Effector CD4-positive, alpha-beta T cell (primary cell): ENCODE measurements at places on chromosomes 12 and 14.

DNA sequence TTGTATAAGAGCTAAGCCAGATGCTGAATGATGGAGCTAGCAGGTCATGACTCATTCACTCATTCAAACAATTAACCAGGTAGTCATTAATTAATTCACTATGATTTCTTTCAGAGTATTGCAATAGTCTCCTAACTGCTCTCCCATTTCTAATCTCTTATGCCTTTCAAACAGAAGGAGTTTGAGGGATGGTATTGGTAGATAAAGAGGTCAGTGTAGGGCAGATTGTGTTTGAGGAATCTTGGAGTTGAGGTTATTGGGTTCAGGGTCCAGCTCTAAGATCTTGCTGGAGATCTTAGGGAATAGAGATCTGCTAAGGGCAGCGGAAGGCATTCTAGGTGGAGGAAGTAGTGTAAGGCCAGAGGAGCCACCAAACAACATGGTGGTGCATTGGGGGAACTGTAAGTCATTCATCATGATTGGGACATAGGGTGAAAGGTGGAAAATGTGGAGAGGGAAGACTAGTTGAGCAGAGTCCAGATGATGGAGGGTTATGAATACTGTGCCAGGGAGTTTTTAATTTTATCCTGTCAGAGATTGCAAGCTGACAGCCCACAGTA, 11.7 kb downstream of the DGKA start:
- no peak for DNase-seq

- no peak for DNase-seq
These were observed 204.8 kb downstream of the ITPR2 start for GRCh38 chr12:26628234-26628633.

DNA sequence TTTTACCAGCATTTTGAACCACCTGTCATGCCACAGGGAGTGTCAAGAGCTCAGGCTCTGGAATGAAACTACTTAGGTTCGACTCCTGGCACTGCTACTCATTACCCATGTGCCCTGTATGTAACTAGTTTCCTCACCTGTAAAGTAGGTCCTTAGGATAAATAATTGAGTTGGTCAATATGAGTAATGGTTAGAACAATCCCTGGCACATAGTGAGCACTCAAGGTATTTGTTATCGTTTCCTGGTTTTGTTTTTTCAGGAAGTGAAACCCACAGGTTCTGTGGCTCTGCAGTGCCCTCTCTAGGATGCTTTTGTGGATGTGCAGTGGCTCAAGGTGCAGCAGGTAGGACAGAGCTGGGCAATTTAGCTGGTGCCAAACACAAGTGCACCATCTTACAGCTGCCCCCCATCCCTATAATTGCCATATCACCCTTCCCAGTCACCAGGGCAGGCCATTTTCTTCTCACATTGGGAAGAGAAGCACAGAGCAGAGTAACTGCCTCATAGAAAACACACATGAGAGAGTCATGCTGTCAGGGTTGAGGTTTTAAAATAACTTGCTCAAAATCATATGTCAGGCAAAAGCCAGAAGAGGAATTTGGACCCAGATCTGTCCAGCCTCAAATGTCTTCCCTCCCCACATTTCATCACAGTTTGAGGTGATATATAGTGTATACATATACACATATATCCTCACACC, 297.5 kb downstream of the RPAP3 start:
- no peak for DNase-seq

GRCh38 chr14:85572845-85573244, 42.9 kb downstream of the FLRT2 start:
- no peak for DNase-seq

DNA sequence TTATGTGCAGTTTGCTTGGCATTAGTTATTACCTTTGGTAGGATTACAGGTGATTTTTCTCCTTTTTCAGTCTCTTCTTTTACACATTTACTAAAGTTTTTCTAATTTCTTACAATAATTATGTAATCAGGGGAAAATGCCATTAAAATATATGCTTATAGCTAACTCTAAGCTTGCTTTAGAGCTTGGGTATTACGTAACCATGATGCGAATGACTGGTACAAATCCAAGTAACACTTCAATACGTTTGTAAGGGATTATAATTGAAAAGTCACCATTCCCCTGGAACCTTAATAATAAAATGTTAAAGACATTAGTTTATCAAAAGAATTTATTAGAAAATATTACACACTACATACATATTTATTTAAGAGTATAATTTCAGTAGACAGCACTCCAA, 71.6 kb downstream of the SCAF11 start:
- DNase-seq: no peak

DNA sequence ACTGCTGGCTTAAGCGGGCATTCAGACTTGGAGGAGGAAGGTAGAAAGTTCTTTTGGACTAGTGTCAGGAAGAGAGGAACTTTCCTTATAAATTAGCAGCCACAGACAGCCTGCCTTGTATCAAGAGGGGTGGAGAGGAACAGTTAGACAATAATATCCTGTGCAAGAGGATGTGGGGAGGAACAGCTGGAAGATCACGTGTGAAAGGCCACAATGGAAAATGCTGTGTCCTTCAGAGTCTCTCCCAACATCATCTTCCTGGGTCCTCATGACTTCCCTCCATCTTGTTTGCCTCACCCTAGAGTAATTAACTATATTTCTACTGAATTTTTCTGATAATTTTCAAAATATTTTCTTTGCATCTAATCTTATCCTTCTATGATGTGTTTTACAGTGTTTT, 117.4 kb downstream of the MGAT4C start:
- no peak for DNase-seq

- DNase-seq: no peak
These were observed 22.4 kb upstream of the SERPINA6 start for GRCh38 chr14:94345344-94346064.

DNA sequence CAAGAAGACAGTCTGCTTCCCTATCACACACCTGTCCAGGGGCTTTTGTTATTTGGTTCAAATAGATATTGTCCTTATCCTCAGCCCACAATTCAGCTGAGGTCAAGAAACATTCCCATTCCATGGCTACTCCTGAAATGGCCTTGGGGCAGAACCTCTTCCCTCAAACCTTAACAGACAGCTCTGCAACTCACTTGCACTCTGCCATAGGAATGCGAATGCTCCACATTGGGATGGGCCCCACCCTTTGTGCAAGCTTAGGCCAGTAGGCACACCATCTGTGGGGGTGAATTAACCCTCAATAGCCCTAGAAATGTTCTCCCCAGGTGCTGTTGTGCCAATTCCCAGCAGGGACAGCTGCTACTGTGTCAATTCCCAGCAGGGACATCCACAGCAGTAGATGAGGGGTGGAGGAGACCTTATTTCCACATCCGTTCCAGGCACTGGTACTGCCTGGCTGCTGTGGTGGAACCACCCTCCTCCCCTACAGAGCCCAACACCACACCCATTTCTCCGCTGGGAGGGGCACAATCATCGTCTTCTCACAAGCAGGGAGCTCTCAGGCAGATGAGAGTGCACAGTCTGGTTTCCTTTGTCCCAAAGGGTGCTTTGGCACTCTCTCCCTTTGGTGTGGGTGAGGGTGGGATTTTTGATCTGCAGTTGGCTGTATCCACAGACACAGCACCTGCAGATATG, 42.3 kb upstream of the GLIPR1 start:
- no peak for DNase-seq

GRCh38 chr12:11753826-11754225, 104.4 kb downstream of the ETV6 start:
- DNase-seq: no peak

GRCh38 chr14:104218361-104219180, 80.2 kb downstream of the KIF26A start:
- no peak for DNase-seq

DNA sequence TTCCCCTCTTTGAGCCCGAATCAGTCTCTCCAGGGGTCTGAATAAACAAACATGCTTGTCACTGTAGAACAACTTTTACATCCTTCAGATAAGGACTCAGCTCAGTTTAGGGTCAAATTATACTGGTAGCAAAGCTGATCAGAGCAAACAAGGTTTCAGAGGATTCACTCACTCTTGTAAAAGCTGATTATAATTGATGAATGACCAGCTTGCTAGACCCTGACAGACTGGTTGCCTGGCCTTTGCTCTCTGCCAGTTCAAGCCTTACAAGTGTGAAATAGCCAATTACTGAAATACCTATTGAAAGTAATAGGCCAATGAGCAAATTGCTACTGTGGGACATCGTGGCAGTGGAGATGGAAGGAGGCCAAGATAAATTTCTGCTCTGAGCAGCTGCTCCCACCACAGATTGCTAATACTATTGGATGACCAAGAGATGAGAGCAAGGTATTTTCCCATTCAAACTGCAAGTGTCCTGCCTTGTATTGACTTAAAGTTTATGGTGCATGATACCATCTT, 177.6 kb downstream of the PDZRN4 start:
- no peak for DNase-seq

- DNase-seq: no peak
These were observed 68.7 kb upstream of the KRAS start for GRCh38 chr12:25319233-25319984.

DNA sequence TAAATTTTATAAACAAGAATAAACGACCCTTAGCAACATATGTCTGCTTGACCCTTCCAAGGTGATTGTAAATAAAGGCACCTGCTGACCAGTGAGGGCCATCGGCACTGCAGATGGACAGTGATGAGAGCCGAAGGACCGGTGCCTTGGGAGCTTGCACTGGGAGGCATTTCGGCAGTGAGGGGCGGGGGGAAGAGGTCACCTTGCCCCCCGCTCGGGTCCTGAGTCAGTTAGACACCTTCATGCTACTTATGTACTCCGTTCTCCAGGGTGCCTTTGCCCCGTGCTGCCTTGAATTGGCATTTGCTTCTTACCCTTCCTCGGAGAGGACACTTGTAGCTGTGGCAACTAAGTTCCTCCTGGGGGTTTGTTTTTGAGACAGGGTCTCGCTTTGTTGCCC, 23.0 kb downstream of the MMAB start:
- no peak for DNase-seq

GRCh38 chr14:31854508-31855075, 222.5 kb upstream of the ARHGAP5 start:
- DNase-seq: no peak

DNA sequence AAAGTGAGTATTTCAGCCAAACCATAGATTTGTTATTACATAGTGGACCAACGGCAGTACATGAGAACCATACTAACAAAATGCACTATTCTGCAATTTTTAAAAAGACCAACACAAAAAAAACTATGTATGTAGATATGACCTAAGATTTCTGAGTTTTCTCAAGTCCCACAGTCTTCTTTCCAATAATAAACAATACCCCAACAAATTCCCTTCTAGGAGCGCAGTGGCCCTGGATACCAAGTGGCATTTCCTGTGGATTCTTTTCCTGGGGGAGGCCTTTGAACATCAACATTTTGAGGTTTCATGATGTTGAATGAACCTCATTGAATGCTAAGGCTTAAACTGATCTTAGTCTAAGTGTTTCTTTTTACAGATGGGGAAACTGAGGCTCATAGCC, 210.5 kb downstream of the BCAT1 start:
- DNase-seq: no peak

GRCh38 chr12:67062193-67062592, 207.0 kb upstream of the CAND1 start:
- no peak for DNase-seq

- DNase-seq: no peak
These were observed 248.6 kb downstream of the BCL11B start for GRCh38 chr14:99023371-99023770.

- DNase-seq: no peak
These were observed 35.6 kb downstream of the DUSP6 start for GRCh38 chr12:89316705-89317139.

GRCh38 chr12:129753586-129753985, 150.2 kb downstream of the TMEM132D start:
- no peak for DNase-seq

DNA sequence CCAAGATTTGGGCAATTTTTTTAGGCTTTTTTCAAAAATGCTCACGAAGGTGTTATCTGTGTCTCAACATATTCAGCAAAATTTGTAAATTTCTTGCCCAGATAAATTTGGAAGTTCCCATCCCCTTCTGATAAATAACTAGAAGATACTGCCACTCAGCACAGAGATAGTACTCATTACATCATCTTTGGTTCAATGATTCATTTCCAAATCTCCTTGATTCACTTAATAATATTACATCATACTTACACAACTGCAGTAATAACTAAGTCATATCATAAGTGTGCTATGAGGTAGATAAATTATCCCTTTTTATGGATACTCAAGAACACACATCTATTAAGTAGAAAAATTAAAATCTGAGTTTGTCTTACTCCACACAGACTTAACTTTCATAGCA, 89.4 kb downstream of the RPAP3 start:
- no peak for DNase-seq

GRCh38 chr12:50742776-50743175, 21.1 kb upstream of the ATF1 start:
- DNase-seq: no peak

DNA sequence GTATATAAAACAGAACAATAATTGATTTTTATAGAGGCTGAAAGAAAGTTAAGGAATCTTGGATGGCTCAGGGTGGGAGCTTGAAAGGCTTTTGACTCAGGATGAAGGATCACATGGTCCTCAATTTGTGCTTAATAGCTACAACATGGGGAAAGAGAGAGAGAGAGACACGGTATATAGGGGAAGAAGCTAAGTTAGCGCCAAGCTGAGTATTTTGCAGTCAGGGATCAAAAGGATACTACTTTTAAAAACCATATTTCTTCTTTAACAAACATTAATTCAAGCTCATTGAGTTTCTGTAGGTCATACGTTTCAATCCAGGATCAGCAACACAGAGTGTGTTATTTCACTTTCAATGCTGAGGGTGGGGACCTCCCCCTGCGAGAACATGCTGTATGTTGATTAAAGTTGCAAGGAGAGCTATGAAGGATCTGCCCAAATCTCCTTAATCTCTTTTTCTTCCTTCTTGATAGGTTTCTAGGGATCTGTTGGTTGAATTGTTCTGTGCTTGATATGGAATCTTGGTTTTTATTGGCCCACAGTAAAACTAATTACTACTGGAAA, 133.1 kb upstream of the NUDT4 start:
- DNase-seq: no peak

DNA sequence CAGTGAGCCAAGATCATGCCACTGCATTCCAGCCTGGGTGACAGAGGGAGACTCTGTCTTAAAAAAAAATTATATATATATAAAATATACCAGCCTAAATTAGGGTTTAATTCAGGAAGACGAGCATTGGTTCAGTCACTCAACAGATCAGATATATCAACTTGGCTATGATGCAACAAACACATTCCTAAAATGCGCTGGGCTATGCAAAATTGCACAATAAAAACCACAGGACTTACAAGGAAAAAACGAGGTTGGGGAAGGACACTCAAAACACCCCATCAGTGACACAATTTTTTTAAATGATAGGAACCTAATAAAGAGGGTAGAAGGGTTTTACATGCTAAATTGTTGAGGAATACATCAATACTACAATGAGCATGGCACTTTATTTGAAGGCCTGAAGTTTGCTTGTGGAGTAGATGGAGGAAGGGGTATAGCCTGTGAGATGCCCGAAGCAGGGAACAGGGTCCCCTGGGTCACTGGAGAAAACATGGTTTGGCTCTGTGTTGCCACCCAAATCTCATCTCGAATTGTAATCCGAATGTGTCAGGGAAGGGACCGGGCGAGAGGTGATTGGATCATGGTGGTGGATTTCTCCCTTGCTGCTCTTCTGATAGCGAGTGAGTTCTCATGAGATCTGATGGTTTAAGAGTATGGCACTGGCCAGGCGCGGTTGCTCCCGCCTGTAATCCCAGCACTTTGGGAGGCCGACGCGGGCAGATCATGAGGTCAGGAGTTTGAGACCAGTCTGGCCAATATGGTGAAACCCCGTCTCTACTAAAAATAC, 71.2 kb downstream of the TNFAIP2 start:
- no peak for DNase-seq
